ENCODE measurements at places on chromosomes 5 and 9.
A peak's percentile ranks its signal among the peaks of the same experiment; 100 is the strongest.

- no peak for DNase-seq
Measured at GRCh38 chr5:168157141-168157540, 134.3 kb upstream of the WWC1 start.

DNA sequence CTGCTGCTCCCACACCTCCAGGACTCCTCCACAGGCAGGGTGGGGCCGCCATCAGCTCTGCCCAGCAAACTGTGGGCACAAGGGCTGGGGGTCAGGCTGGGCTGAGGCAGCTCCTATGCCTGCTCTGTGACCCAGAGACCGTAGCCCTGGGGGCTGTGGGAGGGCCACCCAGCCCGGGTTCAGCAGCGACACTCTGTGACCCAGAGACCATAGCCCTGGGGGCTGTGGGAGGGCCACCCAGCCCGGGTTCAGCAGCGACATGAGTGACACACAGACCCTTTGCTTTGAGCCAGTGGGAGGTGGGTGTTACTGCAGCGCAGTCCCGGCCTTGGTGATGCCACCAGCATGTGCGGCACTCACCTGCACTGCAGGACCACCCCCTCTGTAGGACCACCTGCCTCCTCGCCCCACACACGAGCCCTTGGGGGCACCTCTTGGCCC, 118.9 kb upstream of the LPCAT1 start:
- DNase-seq, result no peak

GRCh38 chr5:161302559-161302958, 244.0 kb downstream of the GABRB2 start:
- no peak for DNase-seq

- DNase-seq, result no peak
Measured at GRCh38 chr5:54785729-54786591, 199.4 kb downstream of the ESM1 start.

- DNase-seq, result no peak
Measured at GRCh38 chr9:125613141-125613540, 93.9 kb downstream of the MAPKAP1 start.

DNA sequence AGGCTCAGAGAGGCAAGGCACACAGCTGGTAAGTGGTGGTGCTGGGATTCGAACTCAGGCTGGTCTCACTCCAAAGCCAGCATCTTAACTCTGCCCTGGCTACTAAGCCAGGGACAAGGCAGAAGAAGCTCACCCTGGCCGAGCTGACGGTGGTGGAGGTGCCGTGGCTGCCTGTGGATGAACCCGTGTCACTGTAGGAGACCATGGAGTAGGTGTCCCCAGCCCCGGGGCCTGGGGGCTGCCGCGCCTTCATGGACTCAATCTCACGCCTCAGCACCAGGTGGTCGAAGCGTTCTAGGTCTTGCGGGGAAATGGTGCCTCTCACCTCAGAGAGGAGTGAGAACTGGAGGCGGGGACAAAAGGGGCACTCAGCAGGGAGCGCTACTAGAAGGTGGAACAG, 35.4 kb upstream of the AKNA start:
- no peak for DNase-seq

GRCh38 chr9:133351908-133352634, 4.1 kb downstream of the RPL7A start:
- peak; percentile 64 for DNase-seq

- no peak for DNase-seq
Measured at GRCh38 chr9:31519011-31519410, 865.4 kb upstream of the ACO1 start.

- DNase-seq, result no peak
Measured at GRCh38 chr9:89448381-89448780, 49.5 kb downstream of the SEMA4D start.

DNA sequence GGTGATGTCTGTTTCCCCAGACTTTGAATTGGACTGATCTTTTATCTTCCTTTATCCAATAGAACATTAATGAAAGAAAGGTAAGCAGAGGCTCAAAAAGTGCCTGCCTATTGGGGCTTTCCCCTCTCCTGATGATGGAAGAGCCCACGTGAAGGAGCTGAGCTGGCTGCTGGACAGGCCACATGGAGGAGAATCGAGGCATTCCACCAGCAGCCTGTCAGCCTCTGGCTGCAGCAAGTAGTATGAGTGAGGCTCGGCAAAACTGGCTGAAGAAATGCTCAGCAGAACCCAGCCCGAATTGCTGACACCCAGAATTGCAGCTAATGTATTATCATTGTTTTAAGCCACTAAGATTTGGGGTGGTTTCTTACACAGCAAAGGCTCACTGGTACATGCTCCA, 66.5 kb upstream of the STC2 start:
- no peak for DNase-seq

Data from fibroblast of skin of back (primary cell).